ENCODE measurements at places on chromosomes 2 and 18.

GRCh38 chr2:164561416-164561815 lies 59.9 kb downstream of the GRB14 start:
- DNase-seq, result no peak

DNA sequence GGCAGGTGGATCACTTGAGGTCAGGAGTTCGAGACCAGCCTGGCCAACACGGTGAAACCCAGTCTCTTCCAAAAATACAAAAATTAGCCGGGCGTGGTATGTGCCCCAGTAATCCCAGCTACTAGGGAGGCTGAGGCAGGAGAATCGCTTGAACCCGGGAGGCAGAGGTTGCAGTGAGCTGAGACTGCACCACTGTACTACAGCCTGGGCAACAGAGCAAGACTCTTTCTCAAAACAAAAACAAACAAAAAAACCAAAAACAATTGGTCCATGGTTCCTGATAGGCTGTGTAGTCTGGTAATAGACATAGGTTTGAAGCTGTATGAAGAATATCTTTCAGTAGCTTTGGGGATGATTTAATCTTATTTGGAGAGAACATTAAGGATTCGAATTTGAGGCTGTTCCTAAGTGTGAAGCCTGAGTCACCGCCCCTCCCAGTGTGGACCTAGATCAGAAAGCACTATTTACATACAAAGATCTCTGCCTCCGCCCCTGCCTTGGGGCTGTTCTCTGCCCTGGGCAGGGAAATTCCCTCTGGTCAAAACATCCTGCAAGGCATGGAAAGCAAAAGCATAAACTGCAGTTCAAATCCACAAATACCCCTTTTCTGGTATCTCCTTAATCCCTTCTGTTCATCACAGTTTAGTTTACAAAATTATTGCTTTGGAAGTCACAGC lies 52.8 kb upstream of the PMAIP1 start:
- DNase-seq, result peak; percentile 31

DNA sequence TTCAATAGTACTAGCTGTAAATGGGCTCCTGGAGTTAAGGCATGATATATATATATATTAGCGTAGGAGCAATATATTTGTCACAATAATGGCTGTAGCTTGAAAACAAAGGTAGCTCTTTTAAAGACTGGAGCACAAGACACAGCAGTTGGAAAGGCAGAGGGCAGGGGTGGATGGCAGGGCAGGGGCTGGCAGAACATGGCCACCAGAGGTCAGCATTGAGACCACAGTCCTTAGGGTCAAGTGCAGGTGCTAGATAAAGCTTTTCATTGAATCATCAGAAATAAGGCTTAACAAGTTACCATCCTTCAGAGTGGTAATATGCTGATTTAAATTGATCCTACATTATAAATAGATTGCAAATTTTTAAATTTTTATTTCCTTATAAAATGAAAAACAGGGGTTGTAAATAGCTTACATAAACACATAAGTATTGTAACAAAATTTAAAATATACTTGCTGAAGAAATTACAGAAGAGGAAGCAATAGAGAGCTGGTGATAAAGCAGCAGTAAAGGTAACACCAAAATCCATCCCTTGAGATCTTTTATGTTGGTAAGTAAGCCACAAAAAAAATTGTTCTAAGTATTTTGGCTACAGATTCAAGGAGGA lies 161.2 kb upstream of the PIEZO2 start:
- peak; percentile 13 for DNase-seq

GRCh38 chr2:205758051-205758450 lies 75.8 kb downstream of the NRP2 start:
- no peak for DNase-seq

Measured in stimulated activated CD4-positive, alpha-beta T cell treated with anti-CD3 and anti-CD28 coated beads, Interleukin-4, amount 100 ng/mL, for 1 hour (primary cell).